ENCODE measurements at places on chromosomes 5 and 9. TPM values are rescaled to one million over a fixed set of nuclear protein-coding genes. Genes with fewer than 3 reads are reported as not detected.

- no peak for DNase-seq
Observed at GRCh38 chr9:26955222-26955903, 849 bp upstream of the IFT74 start.

The DND1 gene
- total RNA-seq = 3.1 TPM

The N4BP3 gene
- total RNA-seq = 2.4 TPM

The PCDHA9 gene
- total RNA-seq = 3.8 TPM

The ACTBL2 gene
- not detected for total RNA-seq
